Activated T-cell treated with anti-CD3 and anti-CD28 coated beads for 4 hours (primary cell): ENCODE measurements at places on chromosomes 3 and 15.
A peak's percentile ranks its signal among the peaks of the same experiment; 100 is the strongest.

- no peak for DNase-seq
These were observed 618.1 kb downstream of the RBMS3 start for GRCh38 chr3:29899021-29899420.

- DNase-seq = no peak
These were observed 3.3 kb upstream of the CSK start for GRCh38 chr15:74778599-74778970.

- DNase-seq = no peak
These were observed 131.7 kb downstream of the XXYLT1 start for GRCh38 chr3:195139091-195139875.

DNA sequence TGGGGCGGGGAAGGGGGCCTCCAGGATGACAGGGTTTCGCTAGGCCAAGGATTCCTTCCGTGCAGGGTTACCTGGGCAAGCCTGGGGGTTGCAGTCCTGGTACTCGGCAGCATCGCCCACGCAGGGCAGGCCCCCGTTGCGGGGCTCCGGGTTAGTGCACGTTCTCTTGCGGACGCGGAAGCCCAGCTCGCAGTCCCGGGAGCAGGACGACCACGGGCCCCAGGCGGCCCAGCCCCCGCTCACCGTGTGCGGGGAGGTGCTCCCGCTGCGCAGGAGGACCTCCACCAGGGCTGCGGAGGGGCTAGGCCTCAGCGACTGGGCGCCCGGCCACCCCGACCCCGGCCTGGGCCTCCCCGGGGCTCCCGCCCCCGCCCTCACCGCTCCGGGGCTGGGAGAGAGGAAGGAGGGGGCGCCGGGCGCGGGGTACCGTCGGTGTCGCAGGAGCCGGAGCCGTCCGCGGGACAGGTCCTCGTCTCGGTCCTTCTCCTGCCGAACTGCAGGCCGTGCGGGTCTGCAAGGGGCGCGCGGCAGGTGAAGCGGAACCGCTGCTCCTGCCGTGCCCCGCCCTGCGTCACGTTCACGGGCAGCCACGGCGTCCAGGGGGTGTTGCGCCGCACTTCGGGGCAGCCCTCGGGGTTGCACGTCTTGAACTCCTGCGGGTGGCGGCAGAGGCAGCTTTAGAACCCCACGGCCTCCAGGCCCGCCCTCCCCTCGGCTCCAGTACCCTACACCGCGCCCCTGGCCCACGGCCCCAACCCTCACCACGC, 114.6 kb downstream of the SEMA5B start:
- DNase-seq = no peak

DNA sequence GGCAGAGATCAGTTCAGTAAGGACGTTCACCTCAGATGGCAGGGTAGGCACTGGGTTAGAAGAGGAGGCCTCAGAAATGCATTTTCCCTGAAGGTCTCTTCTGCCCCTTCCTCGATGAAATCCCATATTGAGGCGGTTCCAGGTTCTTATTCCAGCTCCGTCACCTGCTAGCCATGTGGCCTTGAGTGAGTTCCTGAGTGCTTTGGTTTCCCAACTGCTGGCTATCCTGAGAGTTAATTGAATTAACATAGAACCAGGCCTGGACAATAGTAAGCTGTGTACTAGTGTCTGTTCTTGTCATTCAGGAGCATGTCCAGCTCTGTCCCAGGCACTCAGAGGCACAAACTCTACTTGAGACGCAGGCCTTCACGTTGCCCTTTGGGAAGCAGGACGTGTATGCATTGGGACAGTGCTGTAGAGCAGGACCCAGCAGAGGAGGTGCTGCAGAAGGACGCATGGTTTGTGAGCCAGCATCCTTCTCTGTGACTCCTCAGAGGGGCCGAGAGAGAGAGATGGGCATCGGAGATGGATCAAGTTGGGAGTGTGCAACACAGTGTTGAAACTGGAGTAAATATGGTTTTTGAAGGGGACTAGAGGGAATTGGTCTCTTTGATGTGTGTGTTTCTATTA, 114.2 kb downstream of the ASB7 start:
- no peak for DNase-seq

- no peak for DNase-seq
These were observed 57.7 kb downstream of the GATM start for GRCh38 chr15:45320581-45321205.

DNA sequence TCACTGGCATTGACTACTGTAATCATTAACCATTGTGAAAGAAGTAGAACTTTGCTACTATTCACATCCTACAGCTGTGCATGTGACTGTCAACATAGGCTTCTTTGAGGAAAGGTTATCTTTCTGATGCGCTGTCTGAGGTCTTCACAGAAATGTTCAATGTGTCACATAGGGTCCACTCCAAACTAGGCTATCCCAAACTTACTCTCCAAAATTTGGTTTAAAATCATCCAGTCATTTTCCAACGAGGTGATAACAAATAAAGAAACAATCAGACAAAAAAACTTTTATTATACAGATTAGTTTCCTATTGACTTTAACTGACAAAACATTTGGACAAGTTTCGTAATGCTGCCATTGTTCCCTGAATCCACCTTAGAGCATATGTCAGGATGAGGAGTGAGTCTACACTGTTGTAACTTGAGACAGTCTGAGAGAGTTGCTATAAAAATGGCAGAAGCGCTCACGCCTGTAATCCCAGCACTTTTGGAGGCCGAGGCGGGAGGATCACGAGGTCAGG, 511.6 kb downstream of the PLOD2 start:
- no peak for DNase-seq

DNA sequence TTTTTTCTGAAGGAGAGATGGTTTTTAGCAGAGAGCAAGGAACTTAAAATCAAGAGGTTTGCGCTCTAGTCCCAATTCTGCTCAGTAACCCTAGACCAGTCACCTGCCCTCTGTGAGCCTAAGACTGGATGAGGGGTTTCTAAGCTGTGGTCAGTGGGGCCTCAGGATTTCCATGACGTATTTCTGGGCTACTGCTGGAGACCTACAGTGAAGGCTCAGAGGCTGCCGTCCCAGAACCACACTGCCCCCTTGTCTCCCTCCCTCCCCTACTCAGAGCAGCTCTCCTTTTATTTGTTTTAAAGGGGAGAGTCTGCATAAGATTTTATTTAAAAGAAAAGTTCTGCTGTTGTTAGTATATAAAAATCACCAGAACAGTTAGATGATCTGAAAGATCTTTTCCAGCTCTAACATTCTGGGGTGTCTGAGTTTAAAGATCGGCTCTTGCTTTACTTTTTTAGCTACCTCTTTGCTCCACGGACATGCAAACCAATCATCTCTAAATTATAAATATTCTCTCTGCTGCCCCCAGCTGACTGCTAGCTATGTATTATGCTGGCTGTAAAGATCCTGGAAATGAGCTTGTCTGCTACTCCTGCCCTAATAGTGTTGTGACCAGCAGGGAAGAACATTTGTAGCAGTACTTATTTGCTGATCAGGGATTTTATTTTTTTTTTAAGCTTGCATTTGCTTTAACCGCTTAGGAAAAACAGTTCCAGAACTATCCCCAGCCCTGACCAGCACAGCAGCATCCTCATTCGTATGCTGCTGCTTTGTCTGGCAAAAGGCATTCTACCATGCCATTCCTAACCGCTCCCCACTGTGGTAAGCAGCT, 28.6 kb upstream of the NDUFB4 start:
- no peak for DNase-seq

DNA sequence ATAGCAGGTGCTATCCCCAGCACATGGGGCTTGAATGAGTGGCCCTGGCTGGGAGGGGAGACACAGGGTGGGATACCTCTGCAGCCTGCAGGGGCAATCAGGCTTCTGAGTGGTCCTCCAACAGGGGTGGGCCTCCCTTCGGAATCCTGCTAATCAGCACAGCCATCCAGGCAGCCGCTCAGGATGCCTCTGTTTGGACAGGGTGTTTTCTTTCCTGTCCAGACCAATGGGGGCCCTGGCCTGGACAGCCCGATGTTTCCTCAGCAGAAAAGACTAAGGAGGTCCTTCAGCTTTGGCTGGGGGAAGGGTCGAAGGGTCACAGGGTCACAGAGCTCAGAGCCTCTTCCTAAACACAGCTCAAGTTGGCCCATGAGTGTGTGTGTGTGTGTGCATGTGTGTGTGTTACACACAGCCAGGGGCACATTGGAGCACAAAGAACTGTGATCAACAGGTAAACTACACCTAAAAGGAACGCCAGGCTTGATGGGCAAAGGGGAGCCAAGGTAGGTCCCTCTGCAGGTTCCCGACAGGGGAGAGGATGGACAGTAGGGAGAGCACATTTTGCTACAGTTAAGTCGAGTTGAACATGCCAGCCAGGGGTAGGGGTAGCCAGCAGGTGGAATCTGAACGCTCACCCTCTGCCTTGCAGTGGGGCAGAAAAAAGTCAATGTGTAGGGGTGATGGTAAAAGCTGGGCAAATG, 1.1 kb upstream of the HAPLN3 start:
- DNase-seq = no peak

- no peak for DNase-seq
These were observed 9.2 kb upstream of the ATP8B4 start for GRCh38 chr15:50128266-50128665.

- no peak for DNase-seq
These were observed 53.2 kb downstream of the NIPA2 start for GRCh38 chr15:22891426-22892210.

DNA sequence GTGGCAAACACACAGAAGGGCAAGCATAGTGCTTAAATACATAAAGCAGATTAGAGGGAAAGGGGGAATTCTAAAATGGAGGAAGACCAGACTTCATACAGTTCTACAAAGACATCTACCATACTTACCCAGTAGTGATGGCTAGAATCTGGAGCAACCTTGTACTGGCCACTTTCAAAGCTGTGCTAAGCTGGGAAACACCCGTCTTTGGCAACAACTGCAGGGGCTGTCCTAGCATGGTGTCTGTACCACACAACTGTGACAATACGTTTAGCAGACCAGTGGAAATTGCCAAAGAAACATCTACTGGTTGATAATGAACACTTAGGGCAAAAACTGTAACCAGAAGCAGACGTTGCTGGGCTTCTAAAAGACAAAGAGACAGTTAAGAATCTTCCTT, 97.0 kb downstream of the FBXL22 start:
- DNase-seq = no peak

GRCh38 chr15:77069521-77070121, 1.3 kb downstream of the TSPAN3 start:
- no peak for DNase-seq

GRCh38 chr3:104347291-104347690, 1019.4 kb upstream of the ALCAM start:
- no peak for DNase-seq

DNA sequence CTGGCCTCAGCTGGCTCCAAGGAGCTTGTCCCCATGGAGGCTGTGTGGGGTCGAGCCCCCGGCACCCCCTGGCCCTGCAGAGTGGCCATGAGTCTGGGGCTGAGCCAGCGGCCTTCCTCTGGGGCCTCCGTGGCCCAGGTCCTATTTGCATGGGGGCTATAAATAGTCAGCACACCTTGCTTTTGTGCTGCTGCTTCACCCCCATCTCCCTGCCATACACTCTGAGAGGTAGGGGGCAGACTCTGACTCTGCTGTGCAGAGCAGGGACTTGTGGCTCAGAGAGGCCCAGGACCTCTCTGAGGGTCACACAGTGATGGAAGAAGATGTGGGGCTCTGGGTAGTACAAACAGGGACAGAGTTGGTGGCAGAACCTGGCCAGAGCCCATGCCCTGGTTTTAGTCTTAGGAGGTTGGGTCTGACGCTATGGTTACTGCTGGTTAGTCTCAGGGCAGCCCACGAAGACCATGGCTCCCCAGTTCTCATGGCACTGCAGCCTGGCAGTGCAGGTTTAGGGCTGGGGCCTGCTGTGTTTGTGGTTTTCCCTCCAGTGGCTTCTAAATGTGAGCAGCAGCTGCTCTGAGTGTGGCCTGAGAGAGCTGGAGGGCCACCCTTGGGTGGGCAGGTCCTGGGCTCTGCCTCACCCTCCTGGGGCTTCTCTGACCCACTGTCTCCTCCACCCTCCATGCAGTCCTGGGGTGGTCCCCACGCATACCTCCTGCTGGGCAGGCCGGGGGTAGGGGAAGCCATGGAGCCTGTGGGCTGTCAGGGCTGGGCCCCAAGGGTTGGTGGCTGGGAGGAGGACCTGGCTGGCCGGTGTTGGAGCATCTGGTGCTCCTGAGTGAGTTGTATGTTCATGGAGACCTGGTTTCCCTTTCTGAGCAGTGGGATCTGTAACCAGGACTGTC, 13.6 kb downstream of the PRKCD start:
- no peak for DNase-seq

GRCh38 chr3:8972639-8973038, 9.4 kb upstream of the RAD18 start:
- no peak for DNase-seq

- no peak for DNase-seq
These were observed 134.4 kb downstream of the PLOD2 start for GRCh38 chr3:146026547-146026946.

DNA sequence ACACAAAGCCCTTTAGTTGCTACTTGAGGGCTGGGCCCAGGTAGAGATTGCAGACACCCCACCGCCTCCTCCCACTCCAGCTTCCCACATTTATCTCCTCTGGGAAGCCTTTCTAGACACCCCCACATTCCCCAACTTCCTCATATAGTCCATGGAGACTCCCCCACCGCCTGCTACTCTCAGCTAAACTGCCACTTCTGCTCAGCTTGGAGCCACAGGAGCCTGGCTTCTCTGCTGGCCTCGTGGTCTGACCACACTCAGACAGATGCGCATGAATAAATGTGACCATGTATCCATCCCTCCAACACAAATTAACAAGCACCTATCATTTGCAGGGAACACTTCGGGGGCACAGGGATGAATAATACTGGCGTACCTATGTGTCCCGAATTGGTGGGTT, 10.5 kb upstream of the ACSBG1 start:
- DNase-seq = no peak

- DNase-seq = no peak
These were observed 394.1 kb downstream of the OCA2 start for GRCh38 chr15:27705056-27705455.

DNA sequence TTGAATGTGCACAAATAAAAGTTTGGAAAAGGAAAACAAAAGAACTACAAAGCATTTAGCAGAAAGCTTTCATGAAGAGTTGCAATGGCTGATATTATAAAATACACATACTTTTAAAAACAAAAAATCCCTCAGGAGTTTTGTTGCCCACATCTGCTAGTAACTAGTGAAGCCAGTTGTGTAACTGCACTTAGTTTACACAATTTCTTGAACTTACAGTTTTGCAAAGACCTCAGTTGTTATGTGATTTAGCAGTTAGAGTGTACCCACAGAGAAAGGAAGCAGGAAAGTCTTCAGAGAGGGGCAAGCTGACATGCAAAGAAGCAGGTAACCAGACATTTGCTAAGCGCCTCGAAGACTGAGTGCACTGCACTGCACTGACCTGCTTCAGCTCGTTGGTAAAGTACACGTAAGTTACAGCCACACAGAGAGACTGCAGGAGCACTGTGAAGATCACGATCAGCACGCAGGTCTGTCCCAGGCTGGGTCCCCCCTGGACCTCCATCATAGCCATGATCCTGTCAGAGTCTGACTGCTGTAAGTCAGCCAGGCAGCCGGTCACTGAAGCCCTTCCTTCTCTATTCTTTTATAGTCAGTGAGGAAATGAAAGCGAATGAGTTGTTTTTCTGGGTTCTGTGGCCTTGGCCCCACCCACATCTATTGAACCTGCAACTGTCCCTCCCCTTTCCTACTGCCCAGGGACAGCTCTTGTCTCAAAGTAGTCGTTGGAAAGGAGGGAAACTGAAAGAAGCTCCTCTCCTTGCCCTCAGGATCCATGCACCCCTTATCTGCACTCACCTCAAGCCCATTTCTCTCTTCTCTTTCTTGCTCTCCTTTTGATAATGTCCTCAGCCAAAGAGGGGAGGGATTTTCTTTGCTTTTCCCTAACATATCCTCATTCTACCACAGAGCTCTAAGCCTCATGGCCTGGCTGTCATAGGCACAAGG, at the start of gene TNFSF10:
TNFSF10 (minus strand) TSS at position 560 of the 948 bp plus-strand sequence; CDS start at position 514, 46 bp downstream.
- peak; percentile 33 for DNase-seq
